ENCODE measurements at places on chromosomes 6 and 20.

- DNase-seq, result no peak
Measured at GRCh38 chr6:165841153-165841558, 178.1 kb upstream of the PDE10A start.

DNA sequence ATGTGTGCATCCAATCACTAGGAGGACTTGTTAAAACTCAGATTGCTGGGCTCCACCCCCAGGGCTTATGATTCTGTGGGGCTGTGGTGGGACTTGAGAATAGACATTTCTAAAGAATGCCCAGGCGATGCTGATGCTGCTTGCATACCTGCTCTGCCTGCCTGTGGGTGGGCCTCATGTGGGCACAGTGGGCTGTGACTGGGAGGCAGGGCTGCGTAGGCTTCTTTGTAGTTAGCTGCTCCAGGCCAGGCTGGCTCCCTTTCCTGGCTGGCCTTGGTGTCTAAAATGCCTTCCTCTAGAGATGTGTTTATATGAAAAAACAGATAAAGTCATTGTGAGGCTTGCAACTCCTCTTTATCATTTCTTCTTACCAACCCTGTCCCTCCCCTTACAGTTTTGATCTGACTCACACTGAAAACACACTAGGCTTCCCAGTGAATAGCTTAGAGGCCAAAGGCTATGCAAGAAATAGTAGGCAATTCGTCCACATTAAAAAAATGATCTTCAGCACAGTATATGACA lies 495.5 kb upstream of the MAP3K7 start:
- DNase-seq, result peak; percentile 3

GRCh38 chr6:3825851-3826581 lies 23.2 kb upstream of the FAM50B start:
- DNase-seq, result peak; percentile 97

GRCh38 chr6:137241481-137242038 lies 22.4 kb upstream of the IFNGR1 start:
- no peak for DNase-seq

DNA sequence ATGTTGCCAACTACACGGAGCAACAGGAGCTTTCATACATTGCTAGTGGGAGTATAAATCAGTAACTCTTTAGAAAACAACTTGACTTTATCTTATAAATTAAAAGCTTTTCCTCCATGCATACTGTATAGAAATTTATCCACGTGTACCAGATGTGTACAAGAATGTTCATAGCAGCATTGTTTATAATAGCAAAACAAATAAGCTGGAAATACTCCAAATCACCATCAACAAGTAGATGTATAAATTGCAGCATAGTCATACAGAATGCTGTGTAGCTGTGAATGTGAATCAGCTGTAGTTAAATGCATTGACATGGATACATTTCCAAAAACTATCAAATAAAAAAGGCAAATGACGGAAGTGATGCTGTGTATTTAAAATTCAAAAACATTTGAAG lies 6.0 kb downstream of the PSMF1 start:
- no peak for DNase-seq

DNA sequence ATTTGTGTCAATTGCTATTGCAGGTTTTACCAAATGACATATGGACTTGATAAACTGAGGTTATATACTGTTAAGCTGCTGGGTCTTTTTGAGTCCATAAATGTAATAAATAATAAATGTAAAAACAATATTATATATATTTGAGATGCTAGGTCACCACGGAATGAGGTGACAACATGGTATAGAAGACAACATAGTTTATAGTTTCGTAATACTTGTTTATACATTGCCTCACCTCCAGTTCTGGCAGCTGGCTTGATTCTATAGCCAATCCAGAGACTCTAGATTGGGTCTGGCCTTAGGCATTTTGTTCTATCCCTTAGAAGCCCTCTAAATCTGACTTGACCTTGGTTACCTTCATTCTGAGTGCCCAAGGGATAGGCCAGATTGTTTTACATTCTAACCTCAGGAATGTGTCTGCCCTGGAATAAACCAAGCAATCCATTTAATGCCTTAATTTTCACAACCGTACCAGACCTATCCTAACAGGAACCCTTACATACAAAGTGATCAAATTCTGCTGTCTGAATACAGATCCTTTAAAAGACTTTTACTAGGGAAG lies 61.5 kb upstream of the STXBP5 start:
- no peak for DNase-seq

DNA sequence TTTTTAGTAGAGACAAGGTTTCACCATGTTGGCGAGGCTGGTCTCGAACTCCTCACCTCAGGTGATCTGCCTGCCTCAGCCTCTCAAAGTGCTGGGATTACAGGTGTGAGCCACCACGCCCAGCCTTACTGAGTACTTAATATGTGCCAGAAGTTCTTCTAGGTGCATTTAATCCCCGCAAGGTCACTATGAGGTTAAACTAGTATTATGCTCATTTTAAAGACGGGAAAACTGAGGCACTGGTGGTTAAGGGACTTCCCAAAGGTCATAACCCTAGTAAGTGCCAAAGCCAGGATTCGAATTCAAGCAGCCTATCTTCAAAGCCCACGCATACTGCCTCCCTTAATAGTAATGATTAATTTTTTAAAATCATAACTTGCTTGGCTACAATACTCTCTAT lies 674 bp upstream of the CCM2L start:
- no peak for DNase-seq

DNA sequence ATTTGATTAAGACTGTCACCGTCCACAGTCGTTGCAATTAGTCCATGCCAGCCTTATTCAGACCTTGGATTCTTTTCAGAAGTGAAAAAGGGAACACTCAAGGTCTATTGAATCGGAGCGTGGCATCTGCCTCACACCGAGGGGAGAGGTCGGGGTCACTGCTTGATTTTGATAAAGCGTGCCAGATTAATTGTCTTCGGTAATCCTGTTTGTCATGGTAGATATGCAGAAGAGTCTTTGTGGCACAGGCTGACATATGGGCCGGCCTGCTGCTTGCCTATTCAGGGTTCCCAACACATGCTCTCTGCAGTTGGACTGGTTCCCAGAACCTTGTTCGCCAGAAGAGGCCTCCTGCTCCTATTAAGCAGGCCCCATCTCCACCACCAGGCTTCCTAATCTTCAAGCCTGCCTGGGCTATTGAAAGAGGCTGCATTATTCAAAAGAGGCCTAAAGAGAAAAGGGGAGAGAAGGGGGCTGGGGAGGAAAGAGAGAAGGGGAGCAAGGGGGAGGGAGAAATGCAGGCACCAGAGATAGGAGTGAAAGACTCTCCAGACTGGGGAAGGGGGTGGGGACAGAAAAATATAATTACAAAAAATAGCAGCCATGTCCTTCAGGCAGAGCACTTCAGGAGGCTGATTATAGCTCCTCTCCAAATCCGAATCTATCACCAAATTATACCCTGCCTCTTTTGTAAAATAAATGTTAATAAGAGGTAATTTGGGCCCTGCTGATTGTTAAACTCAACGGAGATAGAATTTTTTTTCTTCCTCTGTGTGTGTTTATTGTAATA lies 611.3 kb downstream of the HDGFL1 start:
- peak; percentile 59 for DNase-seq

- DNase-seq, result no peak
Measured at GRCh38 chr6:7034055-7034454, 73.7 kb upstream of the RREB1 start.

- DNase-seq, result peak; percentile 84
Measured at GRCh38 chr6:156780102-156780641, 3.0 kb downstream of the ARID1B start.

- DNase-seq, result no peak
Measured at GRCh38 chr6:28653876-28654275, 128.2 kb downstream of the GPX5 start.

GRCh38 chr20:4901031-4901818 lies 100.1 kb downstream of the SLC23A2 start:
- no peak for DNase-seq

GRCh38 chr6:147381712-147382111 lies 126.8 kb upstream of the SAMD5 start:
- peak; percentile 66 for DNase-seq

DNA sequence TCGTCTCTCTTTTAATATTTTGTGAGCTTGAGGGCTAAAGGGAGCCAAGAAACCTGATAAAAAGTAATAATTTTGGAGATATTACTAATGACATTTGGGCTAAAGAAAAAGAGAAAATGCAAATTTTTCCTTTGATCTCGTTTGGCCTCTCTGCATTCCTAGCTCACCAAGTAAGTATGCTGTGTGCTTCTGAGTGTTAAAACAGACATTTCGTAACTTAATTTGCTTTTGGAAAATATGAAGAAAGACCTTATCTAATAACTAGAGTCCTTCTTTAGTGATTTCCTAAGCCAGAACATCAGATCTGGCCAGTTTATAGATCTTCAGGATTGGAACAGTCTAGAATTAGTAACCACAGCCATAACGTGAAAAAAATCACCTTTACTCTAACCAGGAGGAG lies 872.9 kb upstream of the SLC35B3 start:
- no peak for DNase-seq

- no peak for DNase-seq
Measured at GRCh38 chr6:105087571-105088211, 92.1 kb downstream of the POPDC3 start.

DNA sequence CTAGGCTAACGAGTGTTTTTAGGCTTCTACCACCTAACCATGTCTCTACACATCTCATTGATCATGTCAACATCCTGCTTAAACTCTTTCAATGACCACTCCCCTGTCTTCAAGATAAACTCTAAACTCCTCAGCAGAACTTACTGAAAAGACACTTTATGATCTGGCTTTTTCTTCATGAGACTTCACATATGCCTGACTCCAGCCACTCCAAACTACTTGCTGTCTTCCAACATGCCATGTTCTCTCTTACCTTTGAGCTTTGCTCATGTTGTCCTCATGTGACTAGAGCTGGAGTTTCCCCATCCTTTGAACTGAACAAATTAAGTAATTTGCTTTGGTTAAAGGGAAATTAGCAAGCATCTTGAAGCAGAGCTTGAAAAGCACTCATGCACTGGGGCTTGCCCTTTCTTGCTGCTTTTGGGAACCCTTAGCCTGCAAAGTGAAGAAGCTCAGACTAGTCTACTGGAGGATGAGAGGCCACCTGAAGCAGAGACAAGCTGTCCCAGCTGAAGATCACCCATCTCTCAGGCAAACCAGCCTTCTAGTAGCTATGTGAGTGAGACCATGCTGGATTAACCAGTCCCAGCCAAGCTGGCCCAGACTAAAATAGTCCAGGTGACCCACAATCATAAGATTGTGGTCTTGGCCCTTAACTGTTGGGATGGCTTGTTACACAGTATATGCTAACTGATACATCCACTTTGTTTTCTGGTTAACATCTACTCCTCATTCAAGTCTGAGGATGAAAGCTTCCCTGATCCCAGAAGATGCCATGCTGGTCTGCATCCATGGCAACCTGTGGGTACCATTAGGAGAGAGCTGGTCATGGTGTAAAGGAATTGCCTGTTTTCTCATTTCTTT lies 235.8 kb downstream of the GMPR start:
- DNase-seq, result no peak

DNA sequence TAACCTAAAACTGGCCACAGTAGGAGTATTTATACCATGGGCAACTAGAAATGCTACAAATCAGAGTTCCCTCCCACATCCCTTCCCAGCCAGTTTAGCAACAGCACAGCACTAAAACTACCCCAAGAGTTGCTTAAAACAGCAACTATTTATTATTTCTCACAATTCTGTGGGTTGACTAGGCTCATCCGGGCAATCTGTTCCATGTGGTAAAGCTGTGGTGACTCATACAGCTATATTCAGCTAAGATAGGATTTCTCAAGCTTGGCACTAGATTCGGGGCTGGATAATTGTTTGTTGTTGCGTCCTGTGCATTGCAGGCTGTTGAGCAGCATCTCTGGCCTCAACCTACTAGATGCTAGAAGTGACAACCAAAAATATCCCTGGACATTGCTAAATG lies 8.6 kb upstream of the HECA start:
- DNase-seq, result peak; percentile 67

- DNase-seq, result no peak
Measured at GRCh38 chr6:169702840-169703246, 917 bp downstream of the C6orf120 start.

- no peak for DNase-seq
Measured at GRCh38 chr6:151814614-151815013, 7.1 kb downstream of the ESR1 start.

DNA sequence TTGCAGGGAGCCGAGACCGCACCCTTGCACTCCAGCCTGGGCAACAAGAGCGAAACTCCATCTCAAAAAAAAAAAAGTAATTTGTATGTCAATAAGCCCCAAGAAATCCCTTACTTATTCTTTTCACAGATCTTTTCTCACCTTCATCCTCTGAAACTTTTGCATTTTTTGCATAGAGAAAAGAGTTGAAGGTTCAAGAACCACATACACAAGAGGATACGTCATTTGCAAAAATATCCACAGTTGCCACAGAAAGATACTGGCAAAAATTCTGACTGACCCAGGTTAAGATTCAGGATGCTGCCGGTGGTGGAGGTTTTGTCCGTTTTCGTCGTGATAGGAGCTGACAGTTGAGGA lies 94.5 kb downstream of the ZMYND8 start:
- DNase-seq, result no peak

GRCh38 chr6:42136508-42137193 lies 5.8 kb downstream of the C6orf132 start:
- DNase-seq, result no peak

DNA sequence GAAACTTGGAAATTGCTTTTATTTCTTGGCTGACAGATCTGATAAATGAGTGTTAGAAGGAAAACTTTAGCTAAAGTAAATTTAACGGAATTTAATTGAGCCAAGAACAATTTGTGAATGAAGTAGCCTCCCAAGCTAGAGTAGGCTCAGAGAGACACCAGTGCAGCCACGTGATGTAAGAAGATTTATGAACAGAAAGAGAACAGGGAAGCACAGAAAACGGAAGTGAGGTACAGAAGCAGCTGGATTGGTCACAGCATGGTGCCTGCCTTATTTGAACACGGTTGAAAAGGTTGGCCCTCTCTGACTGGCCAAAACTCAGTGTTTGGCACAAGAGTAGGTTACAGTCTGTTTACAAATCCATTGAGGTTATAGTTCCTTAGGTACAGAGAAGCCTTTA lies 29.5 kb upstream of the IFNGR1 start:
- DNase-seq, result no peak

DNA sequence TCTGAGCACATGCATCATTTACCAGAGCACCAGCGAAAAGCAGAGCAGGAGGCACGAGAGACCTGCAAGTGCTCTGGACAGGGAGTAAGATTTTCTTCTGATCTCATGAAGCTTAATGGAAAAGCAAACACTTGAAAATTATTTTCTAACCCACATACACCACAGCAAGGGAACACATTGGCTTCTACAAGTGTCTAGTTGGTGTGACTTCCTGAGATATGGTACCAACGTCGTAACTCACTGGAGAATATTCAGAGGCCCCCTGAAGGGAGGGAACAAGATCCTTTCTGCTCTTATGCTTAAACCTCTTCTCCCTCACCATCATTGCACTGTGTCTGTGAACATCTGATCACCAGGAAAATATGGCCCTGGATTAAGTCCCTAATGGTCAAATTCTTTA lies 48.6 kb downstream of the PSMB1 start:
- no peak for DNase-seq
